Chondrocyte (in vitro differentiated cells): ENCODE measurements at places on chromosomes 6 and 20. TPM values are rescaled to one million over a fixed set of nuclear protein-coding genes. Genes with fewer than 3 reads are reported as not detected.

The CST3 gene
- 452 to 487 TPM (median 481 TPM) in 3 replicates for total RNA-seq

The CCN6 gene
- not detected in 3 replicates for total RNA-seq

The SLC25A27 gene
- total RNA-seq = 5.7 to 6.8 TPM (median 6.5 TPM) in 3 replicates

The KIF6 gene
- total RNA-seq = 0.62 to 2.4 TPM (median 1.1 TPM) in 3 replicates

The WFDC12 gene
- not detected in 3 replicates for total RNA-seq

The RAET1L gene
- total RNA-seq = not detected in 3 replicates

The SASH1 gene
- total RNA-seq = 54.2 to 89.3 TPM (median 82.9 TPM) in 3 replicates

GRCh38 chr6:4801491-4802110, 25.4 kb downstream of the CDYL start:
- DNase-seq = no peak
- no peaks in the 10 kb centered on the region for H3K36me3 ChIP-seq
- H3K4me3 ChIP-seq = no peak overlapping the region
- H3K27me3 ChIP-seq = no peaks in the 10 kb centered on the region
- peaks cover 49% of the 10 kb centered on the region for H3K4me1 ChIP-seq

DNA sequence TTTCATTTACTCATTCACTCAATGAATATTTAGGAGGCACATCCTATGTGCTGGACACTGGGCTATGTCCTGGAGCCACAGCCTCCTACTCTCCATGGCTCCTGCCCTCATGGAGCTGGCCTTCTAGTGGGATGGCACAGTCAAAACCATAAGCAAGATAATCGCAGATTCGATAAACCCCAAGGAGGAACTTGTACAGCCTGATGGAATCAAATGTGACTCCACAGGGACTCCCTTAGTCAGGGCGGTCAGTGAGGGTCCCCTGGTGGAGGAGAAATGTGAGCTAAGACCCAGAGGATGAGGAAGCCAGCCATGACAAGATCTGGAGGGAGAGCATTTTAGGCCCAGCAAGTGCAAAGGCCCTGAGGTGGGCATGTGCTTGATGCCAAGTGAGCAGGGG, 211.9 kb downstream of the PREX1 start:
- peaks cover 21% of the 10 kb centered on the region for H3K27me3 ChIP-seq
- DNase-seq = no peak
- H3K36me3 ChIP-seq = no peaks in the 10 kb centered on the region
- H3K4me3 ChIP-seq = no peak overlapping the region
- H3K4me1 ChIP-seq = peaks cover 18% of the 10 kb centered on the region
- no peak overlapping the region for H3K27ac ChIP-seq

DNA sequence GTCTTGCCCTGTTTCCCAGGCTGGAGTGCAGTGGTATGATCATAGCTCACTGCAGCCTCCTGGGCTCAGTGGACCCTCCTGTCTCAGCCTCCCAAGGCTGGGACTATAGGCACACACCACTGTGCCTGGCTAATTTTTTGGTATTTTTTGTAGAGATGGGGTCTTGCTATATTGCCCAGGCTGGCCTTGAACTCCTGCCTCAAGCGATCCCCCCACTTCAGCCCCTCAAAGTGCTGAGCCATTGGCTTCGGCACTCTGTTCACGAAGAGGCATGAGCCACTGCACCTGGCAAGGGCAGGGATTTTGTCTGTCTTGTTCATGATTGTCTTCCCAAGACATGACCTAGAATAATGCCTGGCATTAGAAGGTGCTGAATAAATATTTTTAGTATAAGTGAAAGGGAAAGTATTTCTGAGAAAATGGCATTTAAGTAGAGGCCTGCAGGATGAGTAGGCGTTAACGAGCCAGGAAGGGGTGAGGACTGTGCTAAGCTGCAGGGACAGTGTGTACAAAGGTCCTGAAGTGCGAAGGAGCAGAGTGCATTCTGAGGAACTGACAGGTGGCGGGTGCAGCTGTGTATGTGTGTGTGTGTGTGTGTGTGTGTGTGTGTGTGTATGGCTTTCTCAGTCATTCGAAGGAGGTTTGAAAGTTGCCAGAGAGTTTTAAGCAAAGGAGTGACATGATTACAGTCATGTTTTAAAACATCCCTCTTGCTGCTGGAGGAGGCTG, 43.0 kb downstream of the VEGFA start:
- peak overlapping the region; percentile 50 for H3K27ac ChIP-seq
- DNase-seq = no peak
- peaks cover 3% of the 10 kb centered on the region for H3K27me3 ChIP-seq
- H3K4me1 ChIP-seq = peaks cover 9% of the 10 kb centered on the region
- no peak overlapping the region for H3K4me3 ChIP-seq

DNA sequence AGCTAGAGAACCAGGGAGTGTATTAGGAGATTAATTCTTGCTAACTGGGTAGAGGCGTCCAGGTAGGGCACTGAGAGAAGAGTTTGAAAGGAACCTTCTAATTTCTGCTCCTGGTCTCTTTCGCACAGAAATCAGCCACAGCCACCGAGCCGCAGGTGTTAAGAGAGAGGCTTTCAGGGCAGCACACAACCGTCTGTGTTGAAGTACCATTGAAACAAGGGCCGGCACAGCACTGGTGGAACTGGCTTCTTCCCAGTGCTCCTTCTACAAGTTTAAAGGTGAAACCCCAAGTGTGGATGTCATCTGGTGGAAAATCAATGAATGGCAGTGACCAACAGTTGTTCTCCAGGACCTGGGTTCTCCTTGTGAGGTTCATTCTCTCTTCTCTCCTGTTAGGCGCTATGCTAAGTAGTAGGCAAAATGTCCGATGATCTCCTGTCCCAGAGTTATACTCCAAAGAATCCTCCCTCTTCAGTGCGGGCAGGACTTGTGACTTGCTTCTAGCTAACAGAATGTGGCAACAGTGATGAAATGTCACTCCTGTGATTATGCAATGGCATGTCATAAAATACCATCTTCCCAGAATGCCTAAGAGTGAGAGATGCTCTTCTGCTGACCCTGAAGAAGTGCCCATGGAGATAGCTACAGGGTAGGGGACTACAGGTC, 15.0 kb upstream of the RIN2 start:
- no peaks in the 10 kb centered on the region for H3K4me1 ChIP-seq
- H3K27ac ChIP-seq = no peak overlapping the region
- DNase-seq = no peak
- H3K4me3 ChIP-seq = no peak overlapping the region

DNA sequence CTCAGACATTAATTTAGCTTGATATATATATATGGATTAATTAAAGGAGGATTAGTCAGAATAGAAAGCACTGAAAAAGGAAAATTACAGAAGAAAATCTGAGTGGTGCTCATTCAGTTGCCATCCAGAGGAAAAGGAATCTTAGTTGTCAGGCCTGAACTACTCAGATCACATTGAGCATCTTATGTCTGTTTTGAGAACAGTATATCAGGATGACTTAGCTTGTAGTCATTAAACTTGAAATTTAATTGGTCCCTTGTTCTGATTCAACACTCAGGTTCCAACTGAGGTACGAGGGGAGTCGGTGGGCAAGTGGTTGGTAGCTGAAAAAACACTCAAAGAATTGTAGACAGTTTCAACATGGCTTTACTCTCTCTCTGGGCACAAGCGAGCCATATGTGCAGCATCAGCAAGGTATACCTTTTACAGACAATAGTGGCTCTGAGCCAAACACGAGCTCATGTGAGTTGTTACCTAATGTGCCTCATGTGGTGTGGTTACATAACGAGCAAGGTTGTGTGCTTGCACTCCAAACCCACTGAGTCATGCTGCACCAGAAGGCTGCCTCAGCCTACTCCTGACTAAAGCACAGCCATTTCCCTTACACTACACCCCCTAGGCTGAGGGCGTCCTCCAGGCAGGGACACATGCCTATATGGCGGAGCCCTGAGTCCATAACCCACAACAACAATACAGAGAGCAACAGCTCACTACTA, 73.0 kb upstream of the HMGN3 start:
- no peak overlapping the region for H3K27ac ChIP-seq
- H3K4me3 ChIP-seq = no peak overlapping the region
- H3K27me3 ChIP-seq = peaks cover 5% of the 10 kb centered on the region
- no peaks in the 10 kb centered on the region for H3K36me3 ChIP-seq
